ENCODE measurements at places on chromosomes 6 and 20.
A peak's percentile ranks its signal among the peaks of the same experiment; 100 is the strongest.

DNA sequence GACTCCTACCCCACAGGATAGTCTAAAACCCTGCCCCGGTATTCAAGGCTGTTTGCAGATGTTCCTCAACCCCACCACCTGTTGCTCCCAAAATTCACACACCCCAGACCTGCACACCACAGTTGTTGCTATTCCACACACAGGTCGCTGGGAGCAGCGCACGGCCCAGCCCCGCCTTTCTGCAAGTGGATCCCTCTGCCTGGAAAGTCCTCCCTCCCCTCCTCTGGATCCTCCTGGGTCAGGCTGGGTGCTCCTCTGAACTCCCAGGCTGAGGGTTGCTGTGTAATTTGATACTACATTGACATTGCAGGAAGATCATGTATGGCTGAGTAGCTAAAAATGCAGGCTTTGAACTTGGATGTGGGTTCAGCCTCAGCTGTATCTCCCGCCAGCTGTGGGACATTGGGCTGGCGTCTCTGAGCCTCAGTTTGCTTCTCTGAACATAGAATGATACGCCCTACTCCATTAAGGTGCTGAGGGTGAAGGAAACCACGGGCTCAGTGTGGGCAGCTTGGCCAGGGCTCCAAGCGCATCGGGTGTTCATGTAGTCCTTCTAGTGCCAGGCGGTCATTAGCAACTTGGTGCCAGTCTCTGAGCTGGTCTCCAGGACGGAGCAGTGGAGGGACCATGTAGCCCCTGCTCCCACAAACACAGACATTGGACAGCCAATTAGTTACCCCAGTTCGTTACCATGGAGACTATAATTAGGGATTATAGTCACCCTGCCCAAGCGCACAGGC lies 13.9 kb upstream of the CCN5 start:
- no peak for DNase-seq

DNA sequence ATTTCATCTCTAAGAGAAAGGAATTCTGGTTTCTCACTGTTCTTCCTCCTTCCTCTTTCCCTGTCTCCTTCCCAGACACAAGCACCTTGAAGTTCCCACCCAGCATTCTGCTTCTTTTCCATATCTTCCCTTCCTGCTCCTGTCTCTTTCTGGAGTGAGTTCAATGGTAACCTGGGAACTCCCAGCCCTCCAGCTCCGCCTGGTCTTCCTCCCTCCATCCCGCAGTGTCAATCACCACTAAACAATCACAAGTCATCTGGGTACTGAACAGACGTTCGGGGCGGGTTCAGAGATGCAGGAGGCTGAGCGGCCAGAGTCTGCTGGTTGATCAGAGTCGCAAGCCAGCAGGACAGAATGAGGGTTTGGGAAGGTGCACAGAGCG lies 7.7 kb downstream of the TTBK1 start:
- DNase-seq: no peak

GRCh38 chr6:21377356-21377755 lies 216.2 kb upstream of the SOX4 start:
- DNase-seq: no peak

- peak; percentile 76 for DNase-seq
Measured at GRCh38 chr6:87731818-87732661, 30.0 kb upstream of the AKIRIN2 start.

DNA sequence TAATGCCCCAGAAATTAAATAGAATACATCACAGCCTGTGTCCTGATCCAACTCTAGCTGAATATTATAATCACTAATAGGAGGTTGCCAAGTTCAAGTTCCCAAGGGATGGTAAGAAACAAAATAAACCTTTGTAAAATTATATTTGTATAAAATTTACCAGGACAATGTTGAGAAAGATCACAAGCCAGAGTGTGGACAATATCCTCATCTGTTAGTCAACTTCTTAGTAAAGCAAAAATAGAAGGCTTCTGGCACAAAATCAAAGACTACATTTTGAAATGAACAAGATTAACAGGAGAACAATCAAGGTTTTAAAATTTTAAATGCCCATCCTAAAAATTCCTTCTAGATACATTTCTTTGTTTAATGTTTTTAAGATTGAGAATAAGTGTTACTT lies 290.4 kb upstream of the HSF2 start:
- no peak for DNase-seq

DNA sequence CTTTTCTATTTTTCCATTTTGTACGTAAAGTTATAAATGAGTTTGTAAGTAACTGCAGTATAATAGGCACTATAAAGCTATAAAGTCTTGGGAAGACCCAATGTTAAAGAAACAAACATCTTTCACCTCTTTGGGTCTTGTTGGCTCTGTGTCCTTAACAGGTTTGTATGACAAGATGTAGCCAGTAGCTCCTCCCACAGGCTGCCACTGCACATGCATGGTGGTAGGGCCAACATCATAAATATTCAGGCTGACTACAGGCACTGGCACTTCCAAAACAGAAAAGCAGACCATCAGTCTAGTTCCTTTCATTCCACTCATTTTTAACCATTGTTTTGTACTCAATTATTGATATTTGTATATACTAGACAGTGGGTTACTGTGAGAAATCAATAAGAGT lies 59.9 kb downstream of the COL12A1 start:
- DNase-seq: no peak

GRCh38 chr6:66496659-66497058 lies 789.6 kb upstream of the EYS start:
- DNase-seq: no peak

DNA sequence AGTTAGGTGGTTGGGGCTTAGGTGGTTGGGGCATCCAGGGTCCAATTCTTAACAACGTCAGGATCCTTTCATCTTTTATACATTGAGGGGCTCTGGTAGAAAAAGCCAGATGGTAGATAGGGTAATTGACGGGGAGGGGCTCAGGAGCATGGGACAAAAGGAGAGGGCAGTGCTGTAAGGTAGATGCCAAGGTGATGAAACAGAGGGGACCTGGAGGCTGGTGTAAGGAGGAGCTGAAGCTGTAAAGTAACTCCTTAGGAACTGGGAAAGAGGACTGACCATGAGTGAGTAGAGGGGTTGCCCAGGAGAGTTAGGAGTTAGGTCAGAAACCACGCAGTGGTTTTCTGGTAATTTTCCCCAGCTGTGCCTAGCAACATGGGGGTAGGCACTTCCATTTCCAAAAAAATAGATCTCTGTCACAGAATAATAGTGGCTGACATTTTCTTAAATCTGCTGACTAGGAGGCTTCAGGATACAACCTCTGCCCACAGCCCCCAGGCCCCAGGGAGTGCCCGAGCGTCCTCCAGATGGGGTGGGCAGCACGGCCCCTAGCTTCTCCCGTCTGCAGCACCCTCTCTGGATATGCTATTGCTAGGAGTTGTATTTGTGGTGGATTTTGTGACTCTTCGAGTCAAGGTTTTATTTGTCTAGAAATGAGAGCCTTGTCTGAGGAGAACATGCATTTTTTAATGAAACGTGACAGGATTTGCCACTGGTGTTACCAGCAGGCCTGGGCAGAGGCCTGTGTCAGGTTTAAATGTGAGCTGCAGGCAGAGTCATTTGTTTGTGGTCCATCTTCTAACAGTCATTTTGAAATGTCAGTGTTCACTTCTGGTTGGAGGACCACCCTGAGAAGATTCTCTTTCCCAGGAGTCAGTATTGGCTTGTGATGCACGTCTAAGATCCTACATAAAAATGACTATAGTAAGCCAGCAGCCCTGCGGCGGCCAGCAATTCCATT lies 44.6 kb downstream of the TULP4 start:
- no peak for DNase-seq

GRCh38 chr6:132673376-132674094 lies 14.6 kb upstream of the TAAR1 start:
- DNase-seq: no peak

GRCh38 chr6:134873500-134874388 lies 76.2 kb downstream of the ALDH8A1 start:
- no peak for DNase-seq

DNA sequence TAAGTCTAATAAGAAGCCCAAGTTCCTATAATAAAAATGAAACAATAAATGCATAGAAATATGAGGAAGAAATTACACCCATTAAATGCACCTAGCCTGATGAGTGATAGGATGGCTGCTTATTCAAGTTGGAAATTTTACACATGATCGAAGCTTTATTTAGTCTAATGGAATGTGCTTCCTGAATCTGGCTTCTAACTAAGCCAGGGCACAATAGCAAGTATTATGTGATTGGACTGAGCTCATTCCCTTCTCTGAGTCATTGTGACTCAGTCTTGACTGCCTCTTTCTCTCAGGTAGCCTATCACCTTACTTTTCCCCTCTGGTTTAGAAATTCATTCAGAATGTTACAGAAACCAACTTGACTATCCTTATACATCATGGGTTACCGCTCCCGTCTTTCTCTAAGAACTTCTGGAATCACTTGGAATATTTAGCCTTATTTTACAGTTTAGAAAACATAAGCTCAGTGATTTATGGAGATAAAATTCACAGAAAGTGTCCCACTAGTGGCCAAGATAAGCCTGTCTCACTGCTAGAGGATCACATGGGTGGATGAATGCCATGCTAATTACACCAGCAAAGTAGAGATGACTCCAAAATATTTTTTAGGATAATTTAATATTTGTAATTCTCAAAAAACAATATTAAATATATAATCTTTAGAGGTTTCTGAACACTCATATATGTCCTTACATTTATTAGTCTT lies 505.3 kb upstream of the JAG1 start:
- peak; percentile 88 for DNase-seq

GRCh38 chr6:93677264-93677965 lies 258.1 kb upstream of the EPHA7 start:
- DNase-seq: no peak

- no peak for DNase-seq
Measured at GRCh38 chr20:58053391-58054055, 174.9 kb downstream of the ANKRD60 start.

GRCh38 chr20:33862709-33863403 lies 51.7 kb downstream of the CHMP4B start:
- DNase-seq: no peak

DNA sequence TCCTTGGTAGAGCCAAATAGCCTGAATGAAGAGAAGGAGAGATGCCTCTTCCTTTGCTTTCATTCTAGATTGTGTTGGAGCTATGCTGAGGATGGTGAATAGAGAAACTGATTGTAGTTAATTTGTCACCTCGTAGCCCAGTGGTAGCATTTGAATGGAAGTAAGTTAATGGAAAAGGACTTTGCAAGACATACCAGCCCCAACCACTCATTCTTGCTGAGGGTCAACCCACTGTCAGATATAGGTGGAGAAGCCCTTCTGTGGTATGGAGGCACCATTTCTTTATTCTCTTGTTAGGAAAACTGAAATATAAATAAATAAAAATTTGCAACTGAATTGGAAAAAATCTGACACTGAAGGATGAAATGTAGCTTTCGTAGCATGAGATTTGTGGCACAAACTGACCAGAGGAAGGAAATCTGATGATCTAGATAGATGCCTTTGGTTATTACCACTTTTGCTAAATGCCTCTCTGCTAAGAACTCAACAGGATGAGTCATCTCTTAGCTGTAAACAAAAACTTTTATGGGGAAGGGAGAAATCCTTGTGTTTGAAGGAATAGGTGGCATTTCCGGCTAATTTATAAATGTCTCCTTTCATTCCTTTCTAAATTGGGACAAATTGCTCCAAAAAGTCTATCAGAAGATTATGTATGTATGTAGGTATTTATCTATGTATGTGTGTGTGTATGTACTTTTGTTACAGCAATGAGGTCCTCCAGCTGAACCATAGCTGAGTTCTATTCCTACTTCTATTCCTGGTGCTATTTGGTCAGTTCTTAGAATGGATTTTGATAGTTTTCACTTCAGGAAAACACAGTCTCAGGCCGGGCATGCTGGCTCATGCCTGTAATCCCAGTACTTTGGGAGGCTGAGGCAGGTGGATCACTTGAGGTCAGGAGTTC lies 76.5 kb upstream of the SUPT3H start:
- DNase-seq: no peak

DNA sequence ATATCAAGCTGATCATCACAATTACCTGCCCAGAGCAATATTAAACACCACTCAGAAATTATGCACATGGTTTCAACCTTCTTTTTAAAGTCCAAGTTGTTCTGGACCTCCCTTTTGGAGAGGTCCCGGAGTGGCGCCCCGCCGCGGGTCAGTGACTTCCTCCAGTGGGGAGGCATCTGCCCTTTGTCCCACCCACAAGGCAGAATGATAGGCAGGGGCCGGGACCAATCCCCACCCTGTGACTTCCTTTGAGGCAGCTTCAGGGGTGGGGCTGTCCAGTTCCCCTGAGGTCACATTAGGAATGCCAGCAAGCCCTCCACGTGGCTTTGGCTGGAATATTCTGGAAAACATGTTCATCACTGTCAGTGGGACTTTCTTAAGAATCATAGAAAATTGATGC lies 207.0 kb downstream of the ANKRD60 start:
- DNase-seq: no peak

DNA sequence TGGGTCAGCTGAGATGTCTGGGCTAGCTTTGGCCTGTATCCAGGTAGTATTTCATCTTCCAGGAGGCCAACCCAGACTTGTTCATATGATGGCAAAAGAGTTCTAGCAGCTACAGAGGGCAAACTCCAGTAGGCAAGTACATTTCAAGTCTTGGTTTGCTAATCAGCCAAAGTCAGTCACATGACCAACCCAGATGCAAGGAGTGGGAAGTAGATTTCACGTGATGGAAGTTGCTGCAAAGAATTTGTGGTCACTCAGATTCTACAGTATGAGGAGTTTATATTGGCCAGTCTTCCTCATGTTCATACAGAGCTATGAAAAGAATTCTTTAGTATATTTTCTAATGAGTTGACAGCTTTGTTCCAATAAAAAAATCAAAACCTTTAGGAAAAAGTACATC lies 101.8 kb downstream of the PHACTR1 start:
- DNase-seq: no peak

DNA sequence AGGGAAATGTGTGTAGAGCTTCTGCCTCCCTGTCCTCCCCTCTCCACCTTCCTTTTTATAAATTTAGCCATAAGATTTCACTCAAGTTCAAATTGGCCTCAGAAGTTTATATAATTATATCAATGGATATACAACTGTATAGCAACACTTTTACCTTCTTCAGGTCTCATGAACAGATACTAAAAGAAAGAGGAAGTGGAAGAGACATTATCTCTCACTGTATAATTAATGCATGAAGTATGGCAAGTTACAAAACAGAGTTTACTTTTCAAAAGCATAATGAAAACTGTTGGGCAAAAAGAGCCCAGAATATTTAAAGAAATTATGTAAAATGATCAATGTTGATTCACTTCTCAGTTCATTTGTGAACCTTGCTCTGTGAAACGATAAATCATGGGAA lies 99.7 kb downstream of the PDE7B start:
- no peak for DNase-seq

DNA sequence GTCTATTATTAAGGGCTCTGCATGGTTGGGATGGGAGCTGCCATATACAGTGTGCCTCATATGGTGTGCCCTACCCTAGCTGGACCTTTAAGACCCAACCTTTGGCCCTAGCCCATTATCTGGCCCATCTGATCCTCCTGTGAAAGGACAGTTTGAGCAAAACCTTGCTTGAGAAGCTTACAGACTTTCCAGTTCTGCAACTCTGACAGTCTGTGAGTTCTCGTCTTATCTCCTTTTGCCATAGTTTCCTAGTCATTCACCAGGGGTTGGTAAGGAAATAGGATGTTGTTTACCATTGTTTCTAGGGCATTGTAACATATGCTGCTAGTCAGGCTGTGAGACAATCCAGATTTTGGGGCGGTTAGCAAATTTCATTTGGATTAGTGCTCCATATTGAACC lies 17.2 kb downstream of the CTNNBL1 start:
- DNase-seq: no peak

GRCh38 chr20:39850821-39851330 lies 838.2 kb downstream of the MAFB start:
- no peak for DNase-seq
